Kidney tubule cell (primary cell): ENCODE measurements at places on chromosomes 4 and X.

DNA sequence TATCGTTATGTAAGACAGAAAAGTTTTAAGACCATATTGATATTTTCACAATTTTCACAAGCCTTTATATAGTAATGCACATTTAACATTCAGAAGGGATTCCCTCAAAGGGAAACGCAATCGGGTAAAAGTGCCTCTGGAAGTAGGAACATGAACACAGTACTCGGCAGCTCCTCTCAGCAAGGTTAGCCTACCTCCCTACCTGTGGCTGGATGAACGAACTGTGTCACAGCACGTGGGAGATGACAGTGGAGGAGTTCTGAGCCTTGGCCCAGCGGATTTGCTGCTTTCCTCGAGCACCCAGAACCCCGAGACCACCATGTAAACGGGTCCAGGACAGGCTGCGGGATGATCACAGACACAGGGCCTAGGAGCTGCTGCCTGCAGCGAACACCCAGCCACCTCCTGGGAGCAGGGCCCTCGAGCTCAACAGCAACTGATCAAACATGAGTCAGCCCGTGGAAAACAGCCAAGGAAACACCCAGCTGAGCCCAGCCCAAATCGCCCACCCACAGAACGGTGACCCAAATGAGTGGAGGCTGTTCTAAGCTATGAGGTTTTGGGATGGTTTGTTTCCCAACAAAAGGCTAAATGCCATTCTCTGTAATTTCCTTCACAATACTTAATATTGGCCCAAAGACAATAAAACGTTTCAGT is 30.4 kb downstream of the FAT1 start:
- peak; percentile 58 for DNase-seq

DNA sequence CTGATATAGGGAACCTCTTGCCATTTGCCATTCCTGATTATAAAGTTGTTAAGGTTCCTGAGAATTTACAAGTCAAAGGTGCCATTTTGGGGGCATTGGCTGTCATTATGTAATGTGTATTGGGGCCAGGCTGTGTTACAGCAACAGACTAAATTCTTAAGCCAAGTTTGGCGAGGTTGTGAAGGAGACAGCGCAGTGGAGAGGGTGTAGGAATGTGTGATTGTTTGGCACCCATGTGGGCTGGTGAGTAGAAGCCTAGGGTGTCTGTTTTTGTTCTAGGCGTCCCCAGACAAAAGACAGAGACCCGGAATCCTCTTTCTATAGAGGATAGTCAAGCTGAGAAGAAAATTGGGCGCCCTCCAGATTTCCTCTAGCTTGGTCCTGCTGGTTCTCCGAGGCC is 2535.3 kb downstream of the PCDH7 start:
- no peak for DNase-seq

GRCh38 chr4:127491571-127491970 is 141.2 kb upstream of the INTU start:
- no peak for DNase-seq

- no peak for DNase-seq
Measured at GRCh38 chr4:19285146-19285545, 966.6 kb upstream of the SLIT2 start.

DNA sequence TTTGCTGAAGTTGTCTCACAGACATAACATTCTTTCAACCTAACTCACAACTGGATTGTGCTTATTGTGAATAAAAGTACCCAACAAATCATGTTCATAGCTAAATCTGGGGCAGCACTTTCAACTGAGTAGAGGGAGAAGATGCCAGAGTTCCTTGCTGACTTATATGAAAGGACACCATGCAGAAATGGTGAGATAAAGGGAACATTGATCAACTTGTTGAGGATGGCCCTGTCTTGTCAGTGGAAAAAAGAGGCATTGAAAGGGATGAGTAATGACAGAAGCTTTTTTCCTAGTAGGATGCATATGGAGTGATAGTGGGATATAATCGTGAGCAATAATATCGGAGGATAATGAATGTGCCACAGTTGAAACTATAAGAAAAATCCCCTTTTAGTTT is 221.7 kb downstream of the ARHGAP24 start:
- DNase-seq: no peak

DNA sequence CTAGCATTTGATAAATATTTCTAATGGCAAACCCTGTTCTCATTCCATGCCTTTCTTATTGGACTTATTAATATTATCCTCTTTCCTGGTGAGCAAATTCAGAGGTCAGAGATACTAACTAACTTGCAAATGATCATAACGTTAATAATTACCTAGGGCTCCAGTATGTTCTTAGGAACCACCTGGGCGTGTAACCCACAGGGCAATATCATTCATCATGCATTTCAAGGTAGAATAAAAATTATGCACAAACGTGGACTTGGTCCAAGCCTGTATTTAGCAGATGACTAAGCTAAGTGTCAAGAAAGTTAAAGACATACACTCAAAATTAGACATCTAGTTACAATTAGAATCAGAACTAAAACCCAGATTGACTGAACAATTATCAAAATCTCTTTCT is 850.1 kb downstream of the TRIML1 start:
- peak; percentile 98 for DNase-seq

GRCh38 chr4:773214-773613 is 52.7 kb downstream of the CPLX1 start:
- DNase-seq: no peak

GRCh38 chrX:116657071-116657470 is 194.3 kb upstream of the CT83 start:
- DNase-seq: no peak

- DNase-seq: no peak
Measured at GRCh38 chrX:12471061-12471460, 320.2 kb upstream of the PRPS2 start.

GRCh38 chrX:86148024-86148511 is at the start of gene DACH2:
DACH2 (plus strand) TSS chrX:86148451.
- DNase-seq: peak; percentile 70

DNA sequence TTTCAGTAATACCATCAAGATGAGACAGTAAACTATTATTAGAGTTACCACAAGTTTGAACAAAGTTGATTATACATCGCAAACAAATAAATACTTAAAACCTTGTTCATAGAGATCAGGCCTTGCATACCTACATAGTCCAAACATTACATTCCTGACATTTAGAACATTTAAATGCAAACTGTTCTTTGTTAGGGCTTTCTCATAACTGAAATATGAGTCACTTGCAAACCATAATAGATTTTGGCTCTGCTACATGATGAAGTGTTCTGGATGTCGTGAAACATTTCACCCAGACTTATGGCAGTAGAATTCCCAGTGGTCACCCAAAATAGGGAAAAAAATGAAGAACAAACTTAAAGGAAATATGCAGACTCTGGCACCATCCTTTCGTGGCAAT is 75.0 kb downstream of the FAT4 start:
- peak; percentile 80 for DNase-seq
